Calu3 (cell line): ENCODE measurements at places on chromosomes 6 and 20. TPM values are rescaled to one million over a fixed set of nuclear protein-coding genes. Genes with fewer than 3 reads are reported as not detected.

- no peak overlapping the region for H3K27ac ChIP-seq
- no peak overlapping the region for H3K4me3 ChIP-seq
- no peaks in the 10 kb centered on the region for H3K36me3 ChIP-seq
- H3K27me3 ChIP-seq = no peaks in the 10 kb centered on the region
- no peak for DNase-seq
- H3K4me1 ChIP-seq = no peaks in the 10 kb centered on the region
Observed at GRCh38 chr20:24109008-24109407, 120.4 kb upstream of the GGTLC1 start.

GRCh38 chr6:137017081-137017480 is 27.7 kb downstream of the IL20RA start:
- no peak for DNase-seq
- H3K4me3 ChIP-seq = no peak overlapping the region
- no peaks in the 10 kb centered on the region for H3K4me1 ChIP-seq

GRCh38 chr6:84773431-84774156 is 9.2 kb upstream of the TBX18 start:
- H3K36me3 ChIP-seq = peaks cover 39% of the 10 kb centered on the region
- H3K4me3 ChIP-seq = peak overlapping the region; percentile 98
- no peaks in the 10 kb centered on the region for H3K27me3 ChIP-seq
- peak; percentile 58 for DNase-seq
- peaks cover 14% of the 10 kb centered on the region for H3K4me1 ChIP-seq

- peaks cover 61% of the 10 kb centered on the region for H3K27me3 ChIP-seq
- no peaks in the 10 kb centered on the region for H3K4me1 ChIP-seq
- H3K27ac ChIP-seq = no peak overlapping the region
- no peak for DNase-seq
- no peak overlapping the region for H3K4me3 ChIP-seq
Observed at GRCh38 chr6:159303159-159303558, 134.0 kb downstream of the FNDC1 start.

DNA sequence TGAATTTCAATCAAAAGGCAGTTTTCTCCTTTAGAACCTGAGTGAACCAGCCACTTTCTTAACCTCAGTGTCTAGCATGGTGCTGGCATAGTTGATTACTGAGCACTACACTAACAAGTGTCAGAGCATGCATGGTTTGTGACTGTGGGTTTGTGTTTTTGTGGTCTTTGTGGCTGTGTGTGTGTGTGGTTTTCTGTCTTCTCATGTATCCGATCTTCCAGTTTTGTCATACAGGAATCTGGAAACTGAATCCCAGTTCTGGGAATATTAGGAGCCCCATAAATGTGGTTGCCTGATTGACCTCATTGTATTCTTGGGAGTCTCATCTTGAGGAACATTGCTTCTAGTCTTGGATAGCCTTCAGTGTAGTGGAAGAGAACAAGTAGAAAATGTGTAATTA is 73.7 kb downstream of the ESR1 start:
- no peaks in the 10 kb centered on the region for H3K4me1 ChIP-seq
- H3K4me3 ChIP-seq = no peak overlapping the region
- DNase-seq = no peak
- H3K27me3 ChIP-seq = no peaks in the 10 kb centered on the region
- no peak overlapping the region for H3K27ac ChIP-seq

DNA sequence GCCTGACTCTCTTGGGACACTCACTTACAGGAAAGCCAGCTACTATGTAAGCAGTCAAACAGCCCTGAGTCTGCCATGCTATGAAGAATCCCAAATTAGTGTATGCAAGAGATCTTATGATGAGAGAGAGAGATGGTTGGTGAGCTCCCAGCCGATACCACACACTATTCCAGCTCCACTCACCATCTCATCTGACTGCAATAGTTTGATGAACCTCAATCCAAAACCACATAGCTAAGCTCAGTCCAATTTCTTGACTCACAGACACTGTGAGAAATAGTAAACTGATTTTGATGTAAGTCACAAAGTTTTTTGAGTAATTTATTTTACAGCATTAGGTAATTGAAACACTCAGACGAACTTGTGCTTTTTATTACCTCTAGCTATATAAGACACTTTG is 441.4 kb downstream of the COL12A1 start:
- H3K27me3 ChIP-seq = no peaks in the 10 kb centered on the region
- no peaks in the 10 kb centered on the region for H3K36me3 ChIP-seq
- no peak overlapping the region for H3K4me3 ChIP-seq
- peaks cover 1% of the 10 kb centered on the region for H3K4me1 ChIP-seq
- no peak for DNase-seq
- H3K27ac ChIP-seq = no peak overlapping the region

DDO gene
- 1.6 and 3.1 TPM in 2 replicates for total RNA-seq

SLC2A4RG gene
- total RNA-seq = 163 and 169 TPM in 2 replicates

BPIFB2 gene
- total RNA-seq = not detected in 2 replicates
